ENCODE measurements at places on chromosomes 13 and 19.

DNA sequence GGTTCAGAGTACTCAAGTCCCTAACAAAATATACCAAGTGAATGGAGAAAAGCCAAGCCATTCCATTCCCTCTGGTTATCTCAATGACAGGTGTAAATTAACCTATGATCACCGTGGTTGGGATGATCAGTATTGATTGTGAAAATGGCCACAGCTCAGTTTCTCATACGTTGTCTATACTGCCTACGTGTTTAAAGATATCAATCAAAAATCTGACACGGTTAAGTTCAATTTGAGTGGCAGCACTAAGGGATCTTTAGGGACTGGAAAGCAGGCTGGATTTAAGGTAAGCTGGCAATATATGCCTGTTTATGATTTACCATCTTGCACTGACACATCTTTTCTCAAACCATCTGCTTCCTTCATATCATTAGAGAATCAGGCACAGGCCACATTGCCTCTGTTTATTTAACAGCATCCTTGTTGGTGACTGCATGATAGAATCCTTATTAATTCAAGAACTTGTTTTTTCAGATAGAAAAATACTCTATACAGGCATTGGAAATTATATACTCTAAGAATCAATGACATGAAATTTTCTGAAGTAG, 907.9 kb downstream of the PCDH9 start:
- no peak for DNase-seq

- DNase-seq: no peak
Observed at GRCh38 chr19:48755084-48755641, at the start of gene FGF21. Gene FGF21 (plus strand): TSS chr19:48755524. CDS start chr19:48756237, 713 bp downstream.

DNA sequence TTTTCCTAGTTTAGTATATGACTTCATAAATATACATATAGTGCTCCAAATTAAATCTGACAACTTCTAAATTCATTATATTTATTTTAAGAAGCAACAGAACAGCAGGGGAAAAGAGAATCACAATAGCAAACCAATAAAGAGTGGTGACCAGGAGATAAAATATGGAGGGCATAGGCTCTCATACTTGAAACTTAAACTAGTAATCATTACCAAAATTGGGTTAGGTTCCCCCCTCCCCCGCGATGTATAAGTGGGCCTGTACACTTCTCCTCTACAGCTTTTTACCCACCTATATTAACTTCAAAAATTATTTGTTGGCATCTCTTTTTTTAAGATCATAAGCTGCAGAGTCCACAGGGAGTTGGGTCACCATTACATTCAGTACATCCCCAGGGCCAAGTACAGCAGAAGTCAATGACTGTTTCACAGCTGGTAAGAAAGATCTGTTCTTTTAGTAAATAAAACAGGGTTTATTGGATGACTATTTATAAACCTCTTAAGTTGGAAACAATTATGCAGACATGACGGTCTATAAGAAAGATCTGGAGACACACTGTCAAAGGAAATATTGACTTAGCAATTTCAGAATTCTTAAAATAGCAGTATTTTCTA, 29.4 kb downstream of the KLF12 start:
- DNase-seq: no peak

GRCh38 chr13:99749271-99750019, 222.1 kb downstream of the ZIC5 start:
- DNase-seq: no peak

GRCh38 chr19:46945694-46946489, 73.7 kb upstream of the NPAS1 start:
- DNase-seq: no peak

DNA sequence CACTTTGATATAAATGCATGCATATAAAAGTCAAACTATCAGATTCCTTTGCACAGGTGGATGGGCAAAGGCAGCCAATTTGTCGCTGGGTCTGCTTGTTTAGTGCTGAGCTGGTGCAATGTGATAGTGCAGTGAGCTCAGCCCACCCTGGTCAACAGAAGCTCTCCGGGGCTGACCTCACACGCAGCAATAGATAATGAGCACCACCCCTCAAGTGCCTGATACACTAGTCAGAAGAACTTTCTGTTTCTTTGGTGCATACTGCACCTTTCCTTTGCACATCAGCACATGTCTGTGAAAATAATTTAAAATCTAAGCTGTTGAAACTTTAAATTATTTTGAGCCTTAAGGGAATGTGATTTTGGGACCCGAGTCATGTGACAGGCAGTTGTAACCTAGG, 20.2 kb downstream of the ATP8A2 start:
- no peak for DNase-seq

DNA sequence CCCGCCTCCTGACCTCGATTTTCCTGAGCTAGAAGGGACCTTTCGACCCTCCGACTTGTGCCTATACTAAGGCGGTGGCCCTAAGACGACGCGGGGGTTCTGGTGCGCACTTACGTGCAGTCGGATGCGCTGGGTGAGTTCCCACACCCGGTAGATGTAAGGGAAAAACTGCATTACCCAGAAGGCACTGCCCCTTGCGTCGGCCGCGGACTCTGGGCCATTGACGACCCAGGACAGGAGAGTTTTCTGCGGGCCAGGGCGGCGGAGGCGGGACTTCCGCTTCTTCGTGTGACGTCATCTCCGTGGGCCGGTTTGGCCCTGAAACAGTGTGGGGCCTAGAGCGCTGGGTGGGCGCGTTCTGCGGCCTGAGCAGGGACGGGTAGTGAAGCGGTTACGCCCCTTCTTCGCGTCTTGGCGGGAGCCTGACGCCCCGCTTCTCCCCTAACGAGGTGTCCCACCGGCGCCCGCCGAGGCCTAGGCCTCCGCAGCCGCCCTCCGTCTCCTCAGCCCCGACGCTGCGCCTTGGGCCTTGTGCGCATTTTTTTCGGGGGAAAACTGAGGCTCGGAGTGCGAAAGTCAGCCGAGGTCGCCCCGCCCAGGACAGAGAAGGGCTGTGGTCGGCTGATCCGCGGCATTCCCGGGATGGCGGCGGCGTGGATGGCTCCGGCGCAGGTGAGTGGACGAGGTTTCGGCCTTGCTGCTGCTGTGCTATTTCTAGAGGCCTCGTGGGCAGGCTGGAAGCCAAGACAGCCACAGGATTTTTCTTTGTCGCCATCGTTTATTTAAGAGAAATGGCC, at the start of gene ZNF460:
ZNF460 (plus strand) TSS at position 321 of the 797 bp plus-strand sequence; CDS start at position 643, 322 bp downstream.
- peak; percentile 97 for DNase-seq

GRCh38 chr19:22783651-22784410, at the start of gene ZNF99:
Gene ZNF99 (minus strand): TSS chr19:22784151. CDS start chr19:22784016, 135 bp downstream.
- no peak for DNase-seq

GRCh38 chr13:31761951-31762350, 22.6 kb downstream of the RXFP2 start:
- DNase-seq: no peak

GRCh38 chr13:41648314-41648935, 191.1 kb downstream of the RGCC start:
- no peak for DNase-seq

DNA sequence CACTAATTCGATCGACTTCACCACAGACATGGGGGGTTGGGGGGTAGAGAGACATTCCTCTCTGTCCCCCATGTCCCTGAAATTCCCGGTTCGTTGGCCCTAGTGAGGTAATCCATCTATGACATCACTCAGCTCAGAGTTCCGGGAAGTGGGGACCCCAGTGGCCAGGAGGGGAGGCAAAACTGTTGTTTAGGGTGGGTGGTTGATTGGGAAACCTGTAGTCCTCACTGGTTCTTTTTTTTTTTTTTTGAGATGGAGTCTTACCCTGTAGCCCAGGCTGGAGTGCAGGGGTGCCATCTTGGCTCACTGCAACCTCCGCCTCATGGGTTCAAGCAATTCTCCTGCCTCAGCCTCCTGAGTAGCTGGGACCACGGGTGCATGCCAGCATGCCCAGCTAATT, at the start of gene ARRDC5:
ARRDC5 (minus strand) TSS at position 101 of the 400 bp plus-strand sequence; CDS start at position 30, 71 bp downstream.
- no peak for DNase-seq

DNA sequence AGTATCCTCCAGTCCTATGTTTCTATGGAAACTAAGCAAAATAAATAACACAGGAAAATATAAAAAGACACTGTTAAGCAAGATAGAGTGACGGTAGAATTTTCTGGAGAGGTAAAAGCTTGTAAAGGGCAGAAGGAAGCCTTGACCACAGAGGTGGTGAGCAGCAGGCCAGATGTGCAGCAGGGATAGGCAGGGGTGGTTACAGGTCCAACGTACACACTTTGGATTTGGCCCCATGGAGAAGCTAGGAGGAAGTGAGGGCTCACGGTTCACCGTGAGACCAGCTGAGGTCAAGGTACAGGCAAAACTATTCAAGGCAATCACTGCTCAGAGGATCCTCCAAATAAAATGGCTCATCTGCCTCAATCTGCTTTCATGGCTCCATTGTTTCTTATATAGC, 242.8 kb downstream of the B3GLCT start:
- DNase-seq: no peak

- peak; percentile 82 for DNase-seq
Observed at GRCh38 chr13:64471916-64472315, 2758.2 kb downstream of the PCDH9 start.
